Stomach (tissue), 19 donors: ENCODE measurements at places on chromosomes 11 and 22. TPM values are rescaled to one million over a fixed set of nuclear protein-coding genes. Genes with fewer than 3 reads are reported as not detected.

The SYT7 gene
- 8.4 TPM for total RNA-seq

- H3K4me1 ChIP-seq: no peaks in the 10 kb centered on the region
- no peak overlapping the region for H3K4me3 ChIP-seq
- H3K27ac ChIP-seq: no peak overlapping the region
- peaks cover 97% of the 10 kb centered on the region for H3K36me3 ChIP-seq
- no peaks in the 10 kb centered on the region for H3K27me3 ChIP-seq
- no peak for DNase-seq
Observed at GRCh38 chr11:74100735-74101134, 70.1 kb downstream of the C2CD3 start.

DNA sequence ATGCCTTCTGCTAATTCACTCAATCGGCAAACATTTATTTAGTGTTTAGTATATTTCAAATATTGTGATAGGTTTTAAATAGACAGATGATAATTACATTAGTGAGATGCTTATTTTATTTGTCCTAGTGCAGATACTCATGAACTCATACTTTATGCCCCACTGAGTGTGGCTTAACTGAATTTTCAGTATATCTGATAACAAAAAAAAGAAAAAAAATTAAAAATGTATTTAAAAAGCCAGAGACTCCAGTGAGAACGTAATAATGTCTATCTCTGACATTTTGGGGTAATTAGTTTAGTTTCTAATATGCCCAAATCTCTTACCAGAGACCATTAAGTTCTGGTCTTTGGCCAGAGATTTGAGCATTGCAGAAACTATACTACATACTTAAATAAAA lies 332.6 kb upstream of the CHORDC1 start:
- no peaks in the 10 kb centered on the region for H3K27me3 ChIP-seq
- H3K27ac ChIP-seq: no peak overlapping the region
- no peaks in the 10 kb centered on the region for H3K36me3 ChIP-seq
- no peak overlapping the region for H3K4me3 ChIP-seq

DNA sequence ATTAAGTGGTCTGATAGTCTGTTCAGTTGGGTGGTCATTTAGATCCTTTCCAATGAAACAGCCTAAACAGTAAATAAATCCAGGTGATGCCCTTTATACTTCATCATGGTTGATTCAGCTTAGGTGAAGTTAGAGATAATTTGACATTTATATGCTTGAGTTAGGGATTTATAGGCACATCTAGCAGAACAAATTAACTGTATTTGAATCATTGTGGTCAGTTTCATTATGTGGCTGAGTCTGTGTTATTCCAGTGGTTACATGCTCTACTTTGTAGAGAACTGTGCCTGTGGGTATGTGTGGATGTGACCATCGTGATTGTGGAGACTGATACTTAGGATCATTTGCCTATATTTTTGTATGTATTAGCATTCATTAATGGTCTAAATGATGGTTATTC lies 194.6 kb downstream of the DDX10 start:
- H3K36me3 ChIP-seq: no peaks in the 10 kb centered on the region
- no peak overlapping the region for H3K27ac ChIP-seq
- H3K27me3 ChIP-seq: no peaks in the 10 kb centered on the region
- no peak overlapping the region for H3K4me3 ChIP-seq
- DNase-seq: no peak
- H3K4me1 ChIP-seq: peaks cover 5% of the 10 kb centered on the region

- no peaks in the 10 kb centered on the region for H3K4me1 ChIP-seq
- no peak for DNase-seq
- no peaks in the 10 kb centered on the region for H3K36me3 ChIP-seq
- H3K27ac ChIP-seq: no peak overlapping the region
- H3K27me3 ChIP-seq: no peaks in the 10 kb centered on the region
Observed at GRCh38 chr11:107202241-107202640, 184.0 kb upstream of the GUCY1A2 start.

The KRTAP5-10 gene
- not detected for total RNA-seq

GRCh38 chr11:123241874-123242543 lies 47.0 kb upstream of the CLMP start:
- H3K4me3 ChIP-seq: no peak overlapping the region
- H3K27ac ChIP-seq: no peak overlapping the region
- no peaks in the 10 kb centered on the region for H3K36me3 ChIP-seq

The SLC22A9 gene
- total RNA-seq: not detected

GRCh38 chr22:35893698-35894097 lies 134.9 kb downstream of the RBFOX2 start:
- H3K36me3 ChIP-seq: no peaks in the 10 kb centered on the region
- DNase-seq: no peak
- H3K27ac ChIP-seq: peak overlapping the region; percentile 44
- H3K4me3 ChIP-seq: peak overlapping the region; percentile 32

GRCh38 chr22:26276529-26277160 lies 107.4 kb downstream of the SEZ6L start:
- H3K4me3 ChIP-seq: no peak overlapping the region
- no peaks in the 10 kb centered on the region for H3K4me1 ChIP-seq
- peaks cover 58% of the 10 kb centered on the region for H3K27me3 ChIP-seq
- H3K36me3 ChIP-seq: no peaks in the 10 kb centered on the region
- peak; percentile 21 for DNase-seq

- no peaks in the 10 kb centered on the region for H3K36me3 ChIP-seq
- H3K4me3 ChIP-seq: no peak overlapping the region
- no peak overlapping the region for H3K27ac ChIP-seq
- H3K27me3 ChIP-seq: no peaks in the 10 kb centered on the region
- peaks cover 25% of the 10 kb centered on the region for H3K4me1 ChIP-seq
- no peak for DNase-seq
Observed at GRCh38 chr11:66186470-66186869, 82.0 kb upstream of the RAB1B start.

GRCh38 chr11:68128682-68129327 lies 7.6 kb upstream of the CHKA start:
- no peaks in the 10 kb centered on the region for H3K27me3 ChIP-seq
- H3K4me1 ChIP-seq: peaks cover 24% of the 10 kb centered on the region
- no peaks in the 10 kb centered on the region for H3K36me3 ChIP-seq
- peak; percentile 91 for DNase-seq
- peak overlapping the region; percentile 56 for H3K4me3 ChIP-seq

GRCh38 chr22:44193535-44193891 lies 12.8 kb downstream of the PARVG start:
- DNase-seq: no peak
- no peak overlapping the region for H3K27ac ChIP-seq
- H3K36me3 ChIP-seq: no peaks in the 10 kb centered on the region

- H3K27me3 ChIP-seq: no peaks in the 10 kb centered on the region
- no peak overlapping the region for H3K27ac ChIP-seq
- no peaks in the 10 kb centered on the region for H3K4me1 ChIP-seq
- no peak overlapping the region for H3K4me3 ChIP-seq
Observed at GRCh38 chr11:70952191-70952590, 300.2 kb downstream of the SHANK2 start.

The DYNC2H1 gene
- total RNA-seq: 63.7 TPM

The NRIP3 gene
- not detected for total RNA-seq

The BUD13 gene
- 15.1 TPM for total RNA-seq

DNA sequence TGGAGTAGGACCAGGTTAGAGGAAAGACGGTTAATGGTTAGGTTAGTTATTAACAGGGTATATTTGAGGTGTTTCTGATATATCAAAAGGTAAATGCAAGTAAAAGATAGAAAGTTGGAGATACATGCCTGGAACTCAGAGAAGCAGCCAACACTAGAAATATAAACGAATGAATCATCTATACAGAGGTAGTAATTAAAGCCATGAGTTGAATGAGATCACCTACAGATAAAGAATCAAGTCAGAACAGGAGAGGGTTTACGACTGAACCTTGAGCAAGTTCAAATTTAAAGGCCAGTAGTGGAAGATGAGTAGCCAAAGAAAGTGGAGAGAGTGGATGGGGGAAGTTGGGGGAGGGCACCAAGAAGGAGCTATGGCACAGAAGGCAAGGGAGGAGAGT lies 73.9 kb downstream of the SPON1 start:
- H3K27ac ChIP-seq: no peak overlapping the region
- no peak overlapping the region for H3K4me3 ChIP-seq
- no peaks in the 10 kb centered on the region for H3K36me3 ChIP-seq
- H3K27me3 ChIP-seq: no peaks in the 10 kb centered on the region
- no peak for DNase-seq
- no peaks in the 10 kb centered on the region for H3K4me1 ChIP-seq

DNA sequence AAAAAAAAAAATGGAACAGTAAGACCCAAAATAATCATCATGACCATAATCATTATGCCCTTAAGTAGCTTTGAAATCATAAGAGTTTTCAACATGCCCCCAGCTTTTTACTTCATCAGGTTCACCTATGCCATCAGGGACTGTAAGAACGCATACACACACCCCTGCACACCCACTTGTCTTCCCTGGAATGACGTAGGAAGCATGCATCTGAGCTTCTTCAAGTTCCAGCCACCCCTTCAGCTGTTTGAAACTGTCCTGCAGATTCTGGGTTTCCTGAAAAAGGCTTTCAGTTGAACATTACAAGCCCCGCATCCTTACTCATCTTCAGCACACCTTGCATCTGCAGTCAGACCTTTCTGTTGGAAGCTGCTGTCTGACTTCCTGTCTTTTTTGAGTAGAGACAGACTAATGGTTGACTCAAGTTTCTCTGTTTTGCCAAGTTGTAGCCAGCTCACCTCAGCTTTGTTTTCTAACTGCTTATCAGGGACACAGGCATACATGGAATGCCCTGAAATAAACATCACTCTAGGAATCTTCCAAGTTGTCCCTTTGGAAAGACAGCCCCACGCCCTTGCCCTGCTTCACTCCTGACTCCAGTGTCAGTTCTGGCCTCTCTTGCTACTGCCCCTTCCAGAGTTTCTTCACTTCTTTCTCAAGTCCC lies 37.0 kb downstream of the ARHGAP1 start:
- no peaks in the 10 kb centered on the region for H3K27me3 ChIP-seq
- no peak overlapping the region for H3K27ac ChIP-seq
- no peak overlapping the region for H3K4me3 ChIP-seq
- no peak for DNase-seq
- H3K4me1 ChIP-seq: no peaks in the 10 kb centered on the region
- peaks cover 100% of the 10 kb centered on the region for H3K36me3 ChIP-seq

DNA sequence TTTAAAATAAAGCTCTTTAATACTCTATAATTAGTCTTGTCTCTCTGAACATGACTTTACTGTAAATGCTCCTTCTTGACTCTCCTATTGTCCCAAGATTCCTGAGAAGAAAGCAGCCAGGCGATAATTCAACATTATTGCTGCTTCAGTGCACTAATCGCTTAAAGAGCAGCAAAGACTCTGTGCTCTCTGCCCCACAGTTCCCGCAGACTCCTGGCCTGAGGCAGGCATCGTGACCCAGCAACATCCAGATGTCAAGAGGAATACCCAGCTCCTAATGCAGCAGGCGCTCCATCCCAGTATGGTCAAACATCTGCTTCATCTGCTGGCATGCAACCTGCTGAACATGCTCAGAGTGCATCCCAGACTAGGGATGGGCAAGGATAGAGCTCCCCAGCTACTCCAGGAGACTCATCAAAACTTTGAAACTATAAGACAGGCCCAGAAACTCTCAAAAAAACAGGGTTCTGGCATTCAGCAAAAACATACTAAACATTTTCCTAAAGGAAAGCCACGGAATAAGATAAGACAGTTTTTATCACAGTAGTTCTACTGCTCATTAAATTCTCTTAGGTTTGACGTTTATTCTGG lies 270.0 kb downstream of the SOX6 start:
- no peak for DNase-seq
- H3K4me1 ChIP-seq: peaks cover 18% of the 10 kb centered on the region
- no peak overlapping the region for H3K4me3 ChIP-seq
- H3K27me3 ChIP-seq: no peaks in the 10 kb centered on the region
- no peaks in the 10 kb centered on the region for H3K36me3 ChIP-seq

The GAB4 gene
- total RNA-seq: not detected

DNA sequence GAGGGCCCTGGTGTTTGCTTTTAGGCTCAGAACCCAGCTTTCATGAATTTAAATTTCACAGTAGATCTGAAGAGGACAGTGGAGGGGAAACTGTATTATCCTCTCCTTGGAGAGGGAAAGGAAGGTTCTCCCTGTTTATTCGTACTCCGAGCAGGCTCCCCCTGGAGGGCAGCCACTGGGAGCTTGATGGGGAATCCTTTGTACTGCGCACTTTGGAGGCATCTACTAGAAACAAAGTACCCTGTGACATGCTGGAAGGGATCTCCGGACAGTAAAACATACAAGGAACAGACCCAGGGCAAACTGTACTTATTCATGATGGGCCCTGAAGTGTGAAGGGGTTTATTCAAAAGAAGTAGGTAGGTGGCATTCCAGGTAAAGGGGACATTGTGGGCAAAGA lies 27.2 kb downstream of the NAV2 start:
- H3K4me3 ChIP-seq: no peak overlapping the region
- H3K27me3 ChIP-seq: no peaks in the 10 kb centered on the region
- H3K36me3 ChIP-seq: no peaks in the 10 kb centered on the region
